GM23338 (cell line): ENCODE measurements at places on chromosomes 4 and X. TPM values are rescaled to one million over a fixed set of nuclear protein-coding genes. Genes with fewer than 3 reads are reported as not detected.

MAOA gene
- polyA plus RNA-seq = 1.7 and 3.2 TPM in 2 replicates

ENOPH1 gene
- 137 and 146 TPM in 2 replicates for polyA plus RNA-seq

PFKFB1 gene
- polyA plus RNA-seq = not detected in 2 replicates

RIBC1 gene
- polyA plus RNA-seq = 0.37 and 0.55 TPM in 2 replicates

TCP11X2 gene
- polyA plus RNA-seq = 0.81 and 1.1 TPM in 2 replicates
